ENCODE measurements at places on chromosomes 1 and 21.

DNA sequence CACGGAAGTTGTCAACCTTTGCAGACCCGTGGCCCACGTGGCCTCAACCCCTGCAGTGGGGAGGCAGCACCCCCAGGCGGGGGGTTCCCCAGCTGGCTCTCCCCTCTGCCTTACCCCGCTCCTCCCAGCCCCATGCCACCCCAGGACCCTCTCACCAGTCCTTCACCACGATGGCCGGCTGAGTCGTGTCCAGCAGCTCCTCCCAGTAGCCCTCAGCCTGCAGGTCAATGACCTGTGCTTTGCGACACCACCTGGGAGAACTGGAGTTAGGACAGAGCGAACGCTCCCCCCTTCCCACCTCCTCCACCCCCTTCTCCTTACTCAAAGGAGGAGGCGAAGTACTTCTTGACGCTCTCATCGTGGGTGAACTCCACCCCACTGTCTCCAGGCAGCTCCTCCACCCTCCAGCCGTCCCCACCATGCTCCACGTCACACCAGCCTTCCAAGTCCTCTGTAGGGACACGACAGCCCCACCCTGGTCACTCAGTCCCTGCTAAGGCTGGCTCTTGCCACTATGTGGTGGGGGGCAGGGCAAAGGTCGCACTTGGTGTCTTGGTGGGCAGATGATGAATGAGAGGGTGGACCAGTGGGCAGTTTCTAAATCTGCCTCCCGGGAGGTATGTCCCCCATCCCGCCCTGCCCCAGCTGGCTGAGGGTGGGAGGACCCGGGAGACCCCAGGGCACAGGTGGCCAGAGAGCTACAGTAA, 4.5 kb downstream of the FBXO2 start:
- DNase-seq: no peak

- DNase-seq: no peak
Measured at GRCh38 chr1:32962248-32962896, 2.2 kb downstream of the RNF19B start.

DNA sequence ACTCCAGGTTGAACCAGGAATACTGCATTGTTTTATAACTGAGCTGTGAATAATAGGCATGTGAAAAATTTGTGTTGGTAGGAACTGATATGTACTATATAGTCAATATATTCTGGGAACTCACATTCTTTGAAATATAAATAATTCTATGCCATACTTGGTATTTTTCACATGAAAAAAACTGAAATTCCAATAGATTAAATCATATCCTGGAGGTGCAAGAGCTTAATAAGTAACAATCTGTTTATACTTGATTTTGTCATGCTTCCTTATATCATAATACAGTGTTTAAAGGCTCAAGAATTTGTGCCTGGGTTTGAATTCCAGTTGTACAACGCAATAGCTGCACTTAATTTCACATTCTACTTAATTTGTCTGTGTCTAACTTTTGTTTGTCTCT, 387.0 kb downstream of the USP25 start:
- DNase-seq: no peak

- no peak for DNase-seq
Measured at GRCh38 chr1:57546549-57547330, 122.9 kb upstream of the DAB1 start.

DNA sequence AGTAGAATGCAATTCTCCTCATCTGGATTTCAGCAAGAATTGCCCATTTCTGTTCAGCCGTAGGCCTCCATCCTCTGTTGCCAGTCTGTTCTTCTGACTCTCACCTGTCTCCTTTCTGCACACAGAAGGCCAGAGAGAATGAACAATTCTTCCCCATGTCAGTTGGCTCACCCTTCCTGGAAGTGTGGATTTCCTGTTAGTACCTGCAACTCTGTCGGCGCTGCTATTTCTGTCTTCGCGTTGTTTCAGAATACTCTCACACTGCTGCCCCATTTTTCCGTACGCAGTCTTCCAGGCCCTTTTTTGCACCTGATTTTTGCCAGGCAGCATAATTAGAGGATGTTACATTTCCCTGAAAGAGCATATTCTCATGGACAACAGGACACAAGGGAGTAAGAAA, 200.7 kb downstream of the FGGY start:
- DNase-seq: no peak

DNA sequence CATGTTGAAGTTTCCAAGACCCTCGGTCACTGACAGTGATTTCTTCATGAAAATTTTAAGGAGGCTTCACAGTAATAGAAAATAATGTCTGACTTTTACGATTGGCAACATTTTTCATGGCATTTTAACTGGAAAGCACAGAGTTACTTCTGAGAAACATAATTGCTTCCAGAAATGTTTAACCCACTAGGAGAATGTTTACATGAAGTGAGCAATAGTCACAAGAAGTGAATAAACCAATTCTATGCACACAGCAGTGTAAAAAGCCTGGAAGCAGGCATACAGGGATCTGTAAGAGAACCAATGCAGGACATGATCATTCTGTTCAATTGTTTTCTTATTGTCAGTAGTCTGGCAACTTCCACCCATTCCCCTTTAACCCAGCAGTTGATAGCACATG, 316.2 kb upstream of the CXADR start:
- DNase-seq: no peak

DNA sequence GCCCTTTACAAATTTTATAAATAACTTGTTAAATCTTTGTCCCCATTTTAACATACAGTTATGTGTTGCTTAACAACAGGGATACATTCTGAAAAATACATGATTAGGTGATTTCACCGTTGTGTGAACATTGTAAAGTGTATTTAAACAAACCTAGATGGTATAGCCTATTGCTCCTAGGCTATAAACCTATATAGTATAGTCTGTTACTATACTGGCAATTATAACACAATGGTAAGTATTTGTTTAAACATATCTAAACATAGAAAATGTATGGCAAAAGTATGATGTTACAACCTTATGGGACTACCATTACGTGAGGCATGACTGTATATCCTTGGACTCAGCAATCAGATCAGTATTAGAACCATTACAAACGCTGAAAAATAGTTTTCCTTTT, 36.6 kb downstream of the GATAD2B start:
- no peak for DNase-seq

- no peak for DNase-seq
Measured at GRCh38 chr1:157103268-157103667, 3.7 kb upstream of the ETV3L start.

- DNase-seq: peak; percentile 79
Measured at GRCh38 chr1:224329842-224330753, at the start of gene NVL. TSS of gene NVL (minus strand) at chr1:224330172. CDS start at chr1:224330127, 45 bp downstream.

DNA sequence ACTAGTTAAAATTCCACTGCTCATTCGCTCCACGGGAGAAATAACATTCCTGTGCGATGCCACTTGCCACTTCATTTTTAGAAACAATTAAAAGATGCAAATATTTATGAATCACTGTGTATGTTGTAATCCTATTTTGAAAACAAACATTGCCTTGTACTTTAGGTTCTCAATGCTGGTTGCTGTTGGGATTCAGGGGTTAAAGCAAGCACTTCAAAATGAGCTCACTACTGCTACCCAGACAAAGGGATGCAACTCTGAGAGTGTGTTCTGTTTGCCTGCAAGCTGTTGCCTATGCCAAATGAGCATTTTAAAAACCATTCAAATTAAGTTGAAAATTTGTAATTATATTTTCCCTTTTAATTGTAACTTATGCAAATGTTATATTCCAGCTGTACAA, 87.5 kb downstream of the RWDD3 start:
- DNase-seq: no peak

DNA sequence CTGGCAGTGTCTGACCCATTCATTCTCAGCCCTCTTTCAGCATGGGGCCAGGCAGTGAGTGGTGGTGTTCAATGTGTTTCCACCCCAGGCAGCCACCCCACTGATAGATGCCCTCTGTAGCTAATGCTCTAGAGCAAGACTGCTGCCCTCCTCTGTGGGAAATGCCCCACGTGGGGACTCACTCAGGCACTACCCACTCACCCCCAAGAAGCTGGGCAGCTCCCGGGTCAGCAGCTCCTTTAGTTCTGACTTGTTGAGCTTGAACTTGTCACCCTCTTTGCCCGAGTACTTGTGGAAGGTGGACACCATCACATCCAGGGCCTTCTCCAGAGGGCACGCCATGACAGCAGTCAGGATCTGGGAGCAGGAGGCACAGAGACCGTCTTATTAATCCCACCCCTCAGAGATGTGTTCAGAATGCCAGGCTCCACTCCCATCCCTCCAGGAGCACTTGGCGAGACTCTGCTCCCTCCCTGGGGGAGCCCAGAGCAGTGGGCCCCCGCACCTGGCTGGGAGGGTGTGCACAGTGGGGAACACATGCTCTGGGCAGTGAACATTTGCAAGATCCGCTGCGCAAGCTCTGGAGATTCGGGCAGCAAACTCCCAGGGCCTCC, 1.0 kb downstream of the S100A4 start:
- DNase-seq: no peak

DNA sequence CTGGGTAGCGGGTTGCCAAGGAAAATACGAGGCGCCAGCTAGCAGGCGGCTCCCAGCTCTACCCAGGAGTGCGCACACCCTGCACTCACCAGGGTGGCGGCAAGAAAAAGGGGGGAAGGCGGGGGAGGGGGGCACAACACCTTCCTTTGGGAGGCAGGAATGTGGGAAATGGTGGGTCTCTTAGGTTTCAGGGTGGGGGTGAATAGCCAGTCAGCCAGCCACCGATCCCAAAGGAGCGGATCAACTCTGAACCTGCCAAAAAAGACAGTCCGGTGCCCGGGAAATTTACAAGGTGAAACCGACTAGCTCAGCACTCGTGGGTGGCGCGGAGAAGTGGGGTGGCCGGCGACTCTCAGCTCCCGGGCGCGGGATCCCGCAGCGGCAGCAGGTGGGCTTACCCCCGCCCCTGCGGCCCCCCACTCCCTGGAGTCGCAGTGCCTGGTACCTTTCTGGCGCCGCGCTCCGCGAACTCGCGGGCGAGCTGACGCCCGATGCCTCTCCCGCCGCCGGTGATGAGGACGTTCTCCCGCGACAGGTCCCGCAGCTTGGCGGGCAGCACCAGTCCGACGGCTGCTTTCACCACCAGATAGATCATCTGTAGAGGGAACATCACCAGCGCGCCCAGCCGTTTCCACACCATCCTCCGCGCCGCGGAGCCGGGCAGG, 1.2 kb downstream of the DHRS3 start:
- DNase-seq: no peak

DNA sequence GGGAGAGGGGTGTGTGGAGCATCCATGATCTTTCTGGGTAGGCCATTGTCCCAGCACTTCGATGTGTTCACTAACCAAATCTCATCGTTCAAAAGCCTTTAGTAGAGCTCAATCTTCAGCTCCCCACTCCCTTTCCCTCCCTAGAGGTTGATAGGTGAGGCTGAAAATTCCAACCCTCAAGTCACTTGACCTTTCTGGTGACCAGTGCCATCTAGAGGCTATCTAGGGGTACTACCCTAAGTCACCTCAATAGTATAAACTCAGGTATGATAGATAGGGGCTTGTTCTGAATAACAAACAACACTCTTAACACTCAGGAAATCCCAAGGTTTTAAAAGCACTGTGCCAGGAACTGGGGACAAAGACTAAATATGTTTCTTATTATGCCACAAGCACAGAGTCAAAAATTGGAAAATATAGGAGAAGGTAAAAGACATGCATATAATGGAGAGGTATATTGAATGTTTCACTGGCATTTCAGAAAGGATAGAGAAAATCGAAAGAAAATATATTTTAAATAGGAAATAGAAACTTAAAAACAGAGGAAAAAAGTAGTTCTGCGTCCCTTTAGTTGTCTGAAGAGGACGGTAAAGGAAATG, 42.9 kb upstream of the CD53 start:
- no peak for DNase-seq

GRCh38 chr1:46027788-46028573, 104.4 kb downstream of the PIK3R3 start:
- DNase-seq: no peak

GRCh38 chr1:3183411-3183810, 114.4 kb downstream of the PRDM16 start:
- no peak for DNase-seq

DNA sequence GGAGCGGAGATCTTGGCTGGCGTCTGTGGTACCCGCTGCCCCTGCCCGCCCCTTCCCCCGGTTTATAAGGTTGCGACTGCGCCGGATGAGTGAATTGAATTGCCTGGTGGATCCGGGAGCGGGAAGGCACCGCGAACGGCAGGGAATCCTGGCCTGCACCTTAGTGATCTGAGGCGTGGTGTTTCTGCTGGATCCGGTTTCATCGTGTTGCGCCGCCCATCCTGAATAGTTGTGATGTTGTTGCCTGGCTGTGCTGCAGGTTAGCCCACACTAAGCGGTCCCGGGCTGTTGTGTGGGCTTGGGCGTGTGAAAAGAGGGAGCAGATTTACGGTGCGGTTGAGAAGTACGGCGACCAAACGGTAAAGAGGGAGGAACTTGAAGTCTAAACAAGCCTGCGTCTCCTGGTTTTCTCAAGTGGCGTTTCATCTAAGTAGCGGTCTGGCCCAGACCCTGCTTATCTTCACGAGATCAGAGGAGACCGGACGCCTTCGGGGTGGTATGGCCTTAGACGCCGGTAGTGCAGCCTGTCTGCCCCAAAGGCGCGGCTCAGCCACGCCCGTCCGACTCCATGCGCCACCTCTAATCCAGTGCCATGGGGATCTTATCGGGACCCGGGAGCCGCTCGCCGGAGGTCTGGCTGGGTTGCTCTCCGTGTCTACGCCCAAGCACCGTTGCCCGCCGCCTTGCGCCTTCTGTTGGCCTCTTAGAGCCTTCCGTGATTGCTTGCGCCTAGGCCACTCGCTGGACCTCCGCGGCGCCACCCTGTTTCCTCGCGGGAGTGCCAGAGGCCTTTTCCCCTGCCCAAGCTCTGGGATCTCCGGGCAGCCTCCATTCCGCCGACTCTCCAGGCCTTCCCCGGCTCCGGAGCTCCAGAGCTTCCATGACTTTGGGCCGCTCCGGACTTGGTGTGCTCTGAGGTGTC, 87.5 kb upstream of the RHOU start:
- DNase-seq: peak; percentile 40

GRCh38 chr1:193462629-193463320, 276.4 kb upstream of the B3GALT2 start:
- DNase-seq: peak; percentile 55

DNA sequence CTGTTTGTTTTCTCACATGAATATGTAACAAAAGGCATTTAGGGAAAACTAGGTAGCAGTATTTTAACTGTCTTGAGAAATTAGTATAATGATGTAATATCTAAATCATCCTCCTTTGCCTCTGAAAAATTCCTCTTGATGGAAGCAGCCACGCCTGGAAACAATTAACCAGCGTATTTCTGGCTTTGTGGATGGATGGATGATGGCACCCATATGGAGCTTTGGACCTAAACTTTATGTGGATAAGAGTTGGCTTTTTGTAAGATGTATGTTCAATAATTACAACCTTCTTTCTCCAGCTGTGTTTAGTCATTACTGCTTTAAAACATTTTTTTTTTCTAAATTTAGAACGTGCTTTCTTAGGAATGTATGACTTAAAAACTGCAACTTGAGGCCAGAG, 12.7 kb downstream of the CDCA8 start:
- no peak for DNase-seq

- DNase-seq: no peak
Measured at GRCh38 chr1:99365141-99365540, 100.8 kb downstream of the PLPPR4 start.

DNA sequence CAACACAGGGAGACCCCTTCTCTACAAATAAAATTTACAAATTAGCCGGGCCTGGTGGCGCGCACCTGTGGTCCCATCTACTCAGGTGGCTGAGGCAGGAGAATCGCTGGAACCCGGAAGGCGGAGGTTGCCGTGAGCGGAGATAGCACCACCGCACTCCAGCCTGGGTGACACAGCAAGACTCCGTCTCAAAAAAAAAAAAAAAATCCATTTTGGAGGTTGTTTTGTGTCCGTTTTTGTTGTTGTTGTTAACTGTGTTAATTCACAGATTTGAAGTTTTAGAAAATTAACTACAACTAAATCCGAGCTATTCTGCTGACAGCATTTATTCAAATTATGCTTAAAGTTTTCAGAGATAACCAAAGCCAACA, 618 bp downstream of the CLCC1 start:
- DNase-seq: no peak
